Activated CD4-positive, alpha-beta T cell treated with anti-CD3 and anti-CD28 coated beads, Interleukin-10, Interleukin-2, amounts not matched to agents 100 ng/mL and 50 ng/mL, durations not matched to agents 16 hours and 8 hours (primary cell): ENCODE measurements at places on chromosomes 3 and 15.

- no peak for DNase-seq
These were observed 246.3 kb downstream of the GOLGA6L6 start for GRCh38 chr15:20295238-20295811.

DNA sequence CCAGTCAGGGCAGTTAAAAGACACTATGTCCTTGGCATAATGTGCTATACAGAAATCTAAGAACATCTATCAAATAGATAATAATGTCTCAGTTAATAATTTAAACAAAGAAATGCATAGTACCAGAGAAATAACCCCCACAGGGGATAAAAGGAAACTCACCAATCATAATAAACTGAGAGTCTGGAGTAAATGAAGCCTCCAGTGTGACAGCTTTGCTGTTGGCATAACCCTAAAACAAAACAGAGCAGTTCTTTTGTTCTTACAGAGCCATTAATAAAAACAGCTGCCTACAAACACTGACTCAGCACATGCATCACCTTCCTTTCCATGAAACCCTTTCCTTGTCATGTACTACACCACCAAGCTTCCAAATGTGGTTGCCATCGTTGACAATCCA is 13.5 kb downstream of the PPM1M start:
- DNase-seq, result no peak

GRCh38 chr3:55885721-55886120 is 398.6 kb upstream of the WNT5A start:
- DNase-seq, result no peak

DNA sequence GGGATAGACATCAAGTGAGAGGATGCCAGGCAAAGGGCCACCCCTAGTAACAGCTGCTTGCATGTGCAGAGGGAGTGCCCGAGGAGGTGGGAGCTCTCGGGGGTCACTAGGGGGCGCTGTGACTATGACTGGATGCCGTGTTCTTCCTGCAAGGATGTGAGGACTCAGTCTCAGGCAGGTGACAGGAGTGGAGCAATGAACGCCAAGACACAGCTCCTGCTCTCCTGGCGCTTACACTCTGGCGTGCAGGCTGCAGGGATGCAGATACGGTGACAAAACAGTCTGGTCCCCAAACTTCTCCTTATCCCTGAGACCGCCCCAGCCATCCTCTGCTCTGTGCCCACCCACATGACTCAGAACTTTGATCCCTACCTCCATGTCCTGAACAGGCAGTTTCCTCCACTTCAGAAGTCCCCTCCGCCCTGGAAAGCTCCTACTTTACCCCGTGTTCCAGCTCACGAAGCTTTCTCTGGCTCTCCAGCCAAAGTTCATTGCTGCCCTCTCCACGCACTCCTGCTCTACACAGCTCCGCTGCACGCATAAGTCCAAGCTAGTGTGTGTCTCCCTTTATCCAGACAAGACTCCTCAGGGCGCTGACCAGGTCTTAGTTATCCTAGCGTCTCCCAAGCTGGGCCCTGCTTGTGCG is 14.7 kb downstream of the RHOV start:
- DNase-seq, result peak; percentile 85

GRCh38 chr3:66441692-66442091 is 59.1 kb downstream of the LRIG1 start:
- no peak for DNase-seq

DNA sequence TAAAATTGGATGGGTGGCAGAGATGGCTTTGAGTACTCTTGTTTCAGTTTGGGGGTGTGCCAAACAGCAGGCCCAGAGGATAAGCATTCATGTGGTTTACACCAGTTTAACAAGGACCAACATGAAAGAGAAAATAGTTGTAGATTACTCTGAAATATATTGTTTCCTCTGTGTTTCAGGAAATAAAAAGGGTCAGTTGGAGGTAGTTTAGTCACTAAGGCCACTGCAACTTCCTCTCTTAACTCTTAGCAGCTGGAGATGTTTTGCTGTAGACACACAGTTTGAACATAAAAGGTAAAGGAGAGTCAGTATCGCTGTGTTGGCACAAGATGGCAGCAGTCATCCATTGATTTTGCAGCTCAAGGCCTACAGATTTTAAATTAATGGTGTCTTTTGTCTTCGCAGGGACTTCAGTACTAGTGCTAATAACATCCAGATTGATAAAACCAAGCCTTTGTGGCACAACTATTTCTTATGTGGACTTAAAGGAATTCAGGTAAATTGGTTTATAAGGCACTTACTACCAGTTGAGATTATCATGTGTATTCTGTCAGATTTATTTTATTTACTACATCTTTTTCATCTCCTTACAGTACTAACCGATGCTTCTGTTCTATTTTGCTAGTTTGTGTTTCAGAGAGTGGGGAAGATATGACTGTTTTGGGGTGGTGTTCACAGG is 65.5 kb downstream of the GALK2 start:
- DNase-seq, result peak; percentile 75

DNA sequence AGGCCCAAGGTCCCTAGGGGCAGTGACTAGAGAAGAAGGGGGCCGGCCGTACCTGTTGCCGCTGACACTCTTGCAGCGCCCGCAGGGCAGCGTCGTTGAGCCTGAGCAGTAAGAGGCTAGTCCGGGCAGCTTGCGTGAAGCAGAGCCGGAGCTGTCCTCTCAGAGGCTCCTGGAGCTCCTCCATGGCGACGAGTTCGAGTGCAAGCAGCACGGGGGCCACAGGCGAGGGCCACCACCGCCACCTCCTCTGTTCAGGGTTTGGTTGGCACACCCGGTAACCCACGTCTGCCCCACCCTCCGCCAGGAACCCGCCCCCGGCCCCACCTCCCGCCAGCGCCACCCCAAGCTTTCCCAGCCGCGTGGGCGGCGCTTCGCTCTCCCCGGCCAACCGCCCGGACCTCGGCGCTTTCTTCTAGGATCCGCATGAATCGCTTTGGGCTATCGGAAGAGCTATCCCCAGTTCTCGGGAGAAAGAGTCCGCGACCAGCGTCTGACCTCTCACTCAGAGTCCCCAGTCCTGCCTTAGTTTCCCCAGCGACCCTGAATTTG is at the start of gene ELL3:
ELL3 (minus strand) TSS at position 249 of the 549 bp plus-strand sequence; CDS start at position 184, 65 bp downstream.
- DNase-seq, result peak; percentile 82

GRCh38 chr15:84023636-84024035 is 211.9 kb upstream of the GOLGA6L4 start:
- DNase-seq, result peak; percentile 45

DNA sequence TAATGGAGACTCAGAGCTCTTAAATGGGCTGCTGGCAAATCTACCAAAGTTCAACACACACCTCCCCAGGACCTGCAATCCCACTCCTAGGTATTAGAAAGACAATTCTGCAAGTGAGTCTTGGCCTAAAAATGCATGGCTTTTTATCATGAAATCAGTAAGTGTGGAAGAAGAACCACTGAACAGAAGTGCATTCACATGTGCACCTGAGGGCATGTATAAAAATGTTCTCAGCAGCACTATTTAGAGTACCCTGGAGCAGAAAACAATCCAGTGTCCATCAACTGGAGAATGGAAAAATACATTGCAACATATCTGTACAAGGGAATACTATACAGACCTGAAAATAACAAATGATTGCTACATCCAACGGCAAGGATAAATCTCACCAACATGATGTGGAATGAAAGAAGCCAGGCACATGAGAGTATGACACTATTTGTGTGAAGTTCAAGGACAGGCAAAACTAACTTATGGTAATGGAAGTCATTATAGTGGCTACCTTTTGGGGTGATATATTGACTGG is 8.1 kb upstream of the SLC6A1 start:
- DNase-seq, result no peak

- DNase-seq, result peak; percentile 45
These were observed 2.6 kb downstream of the BHLHE40 start for GRCh38 chr3:4981665-4982494.

GRCh38 chr15:85168642-85169173 is 187.1 kb downstream of the PDE8A start:
- DNase-seq, result peak; percentile 23

- no peak for DNase-seq
These were observed 33.9 kb upstream of the MEX3B start for GRCh38 chr15:82079736-82080135.
